ENCODE measurements at places on chromosomes 1 and 21. TPM values are rescaled to one million over a fixed set of nuclear protein-coding genes. Genes with fewer than 3 reads are reported as not detected.
A peak's percentile ranks its signal among the peaks of the same experiment; 100 is the strongest.

The C1orf53 gene
- total RNA-seq: 1.2 TPM

The CTSS gene
- total RNA-seq: 117 TPM

The TRIM46 gene
- 14.2 TPM for total RNA-seq

The ALPL gene
- total RNA-seq: not detected

The SERPINC1 gene
- total RNA-seq: 0.17 TPM

The AKIRIN1 gene
- 74.5 TPM for total RNA-seq

GRCh38 chr1:58864654-58865053 is 80.8 kb upstream of the JUN start:
- peaks cover 3% of the 10 kb centered on the region for H3K4me1 ChIP-seq
- H3K27ac ChIP-seq: no peak overlapping the region
- DNase-seq: no peak

- H3K27me3 ChIP-seq: peaks cover 18% of the 10 kb centered on the region
- no peak for DNase-seq
- H3K36me3 ChIP-seq: no peaks in the 10 kb centered on the region
- no peak overlapping the region for H3K4me3 ChIP-seq
Measured at GRCh38 chr1:53728702-53729455, 10.1 kb downstream of the GLIS1 start.

DNA sequence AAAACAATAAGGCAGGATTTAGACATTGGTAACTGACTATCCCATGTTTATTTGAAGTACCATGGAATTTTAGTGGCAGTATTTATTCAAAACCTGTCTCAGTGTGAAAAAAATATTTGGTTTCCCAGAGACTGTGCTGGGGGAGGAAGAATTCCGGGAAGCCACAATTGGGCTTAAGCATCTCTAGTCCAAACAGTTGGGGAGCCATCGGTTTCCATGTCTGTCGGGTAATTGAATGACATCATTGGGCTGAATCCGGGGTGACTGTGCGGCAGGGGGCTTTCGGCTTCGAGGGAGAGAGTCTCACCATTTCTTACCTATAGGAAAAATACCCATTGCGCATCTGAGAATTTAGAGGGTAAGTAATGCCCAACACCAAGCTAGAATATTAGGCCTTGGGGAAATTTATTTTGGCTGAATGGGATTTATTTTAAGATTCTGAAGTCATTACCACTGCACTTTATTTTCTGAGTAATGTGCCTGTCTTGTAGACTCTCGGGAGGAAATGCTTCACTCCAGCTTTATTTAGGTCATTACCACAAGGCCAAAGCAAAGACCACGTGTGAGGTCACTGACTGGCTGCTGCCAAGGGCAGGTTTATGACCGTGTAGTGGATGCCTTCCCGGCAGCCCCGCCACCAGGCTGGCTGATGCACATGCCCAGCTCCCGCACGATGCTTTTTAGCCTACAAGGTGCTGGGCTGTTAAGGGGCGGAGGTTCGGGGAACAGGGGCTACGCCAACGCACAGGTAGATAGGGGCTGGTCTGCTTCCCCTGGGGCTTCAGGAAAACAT is 23.1 kb upstream of the UMODL1 start:
- no peaks in the 10 kb centered on the region for H3K36me3 ChIP-seq
- no peaks in the 10 kb centered on the region for H3K27me3 ChIP-seq
- no peak overlapping the region for H3K27ac ChIP-seq
- H3K4me1 ChIP-seq: peaks cover 6% of the 10 kb centered on the region
- no peak overlapping the region for H3K4me3 ChIP-seq

DNA sequence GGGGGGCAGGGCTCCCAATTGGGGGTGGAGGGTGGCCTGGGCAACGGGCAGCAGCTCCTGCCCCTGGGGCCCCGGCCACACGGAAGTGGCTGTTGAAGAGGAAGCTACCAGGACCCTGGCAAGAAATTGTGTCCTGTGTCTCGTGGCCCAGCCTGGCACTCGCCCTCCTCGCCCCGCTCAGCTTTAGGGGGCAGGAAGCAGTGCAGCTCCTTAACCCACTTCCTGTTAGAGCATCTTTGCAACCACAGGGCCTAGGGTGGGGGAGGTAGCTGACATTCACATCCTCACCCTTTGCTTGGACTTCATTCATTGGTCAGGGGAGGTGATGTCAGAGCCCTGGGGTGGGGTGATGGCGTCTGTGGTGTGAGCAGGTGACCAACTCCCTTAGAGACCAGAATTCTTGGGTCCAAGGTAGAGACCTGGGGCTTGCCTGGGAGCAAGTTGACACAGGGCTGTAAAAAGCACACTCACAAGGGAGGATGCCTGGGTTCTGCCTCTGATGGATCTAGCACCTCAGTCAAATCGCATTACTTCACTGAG is at the start of gene ARHGAP30:
ARHGAP30 (minus strand) TSS at position 161 of the 540 bp plus-strand sequence. CDS start 267 bp downstream, outside the sequence.
- H3K4me1 ChIP-seq: peaks cover 59% of the 10 kb centered on the region
- H3K27me3 ChIP-seq: no peaks in the 10 kb centered on the region
- H3K27ac ChIP-seq: peak within 1 kb of the TSS; percentile 99

GRCh38 chr1:197771386-197771785 is 3.9 kb downstream of the DENND1B start:
- peaks cover 48% of the 10 kb centered on the region for H3K36me3 ChIP-seq
- H3K27ac ChIP-seq: no peak overlapping the region
- DNase-seq: no peak
- H3K4me3 ChIP-seq: no peak overlapping the region
- H3K27me3 ChIP-seq: no peaks in the 10 kb centered on the region
- H3K4me1 ChIP-seq: peaks cover 65% of the 10 kb centered on the region

DNA sequence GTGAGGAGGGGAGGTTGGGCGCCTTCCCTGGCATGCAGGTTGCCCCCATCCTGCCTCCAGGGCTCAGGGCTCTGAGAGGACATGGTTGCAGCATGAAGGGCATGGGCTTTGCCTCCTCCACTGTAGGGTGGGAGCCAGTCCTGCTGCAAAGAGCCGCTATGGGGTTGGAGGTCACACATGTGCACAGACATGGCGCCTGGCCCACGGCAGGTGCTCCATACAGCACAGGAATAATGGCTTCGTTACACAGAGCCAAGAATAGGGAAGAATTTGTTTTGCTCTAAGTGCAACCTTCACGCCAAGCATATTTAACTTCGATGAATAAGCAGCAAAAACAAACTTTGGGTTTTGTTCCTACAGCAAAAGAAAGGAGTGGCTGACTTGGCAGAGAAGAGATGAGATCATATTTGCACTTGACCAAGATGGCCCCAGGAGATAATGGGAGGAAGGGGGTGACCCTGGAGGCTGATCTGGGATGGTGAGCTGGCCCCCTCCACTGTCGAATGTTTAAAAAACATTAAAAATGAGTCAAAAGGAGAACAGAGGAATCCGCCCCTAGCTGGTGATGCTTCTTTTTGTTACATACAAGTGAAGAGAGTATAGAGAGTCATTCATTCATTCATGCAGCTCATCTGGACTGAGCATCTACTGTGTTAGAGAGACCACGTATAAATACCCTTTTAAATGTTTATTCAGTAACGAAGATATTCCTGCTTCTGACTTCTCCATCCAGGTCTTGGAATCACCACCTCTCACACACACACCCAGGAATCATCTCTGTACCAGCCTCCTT is 12.4 kb upstream of the C2CD2 start:
- peaks cover 7% of the 10 kb centered on the region for H3K4me1 ChIP-seq
- no peaks in the 10 kb centered on the region for H3K36me3 ChIP-seq
- no peak overlapping the region for H3K4me3 ChIP-seq
- no peak overlapping the region for H3K27ac ChIP-seq
- no peak for DNase-seq

DNA sequence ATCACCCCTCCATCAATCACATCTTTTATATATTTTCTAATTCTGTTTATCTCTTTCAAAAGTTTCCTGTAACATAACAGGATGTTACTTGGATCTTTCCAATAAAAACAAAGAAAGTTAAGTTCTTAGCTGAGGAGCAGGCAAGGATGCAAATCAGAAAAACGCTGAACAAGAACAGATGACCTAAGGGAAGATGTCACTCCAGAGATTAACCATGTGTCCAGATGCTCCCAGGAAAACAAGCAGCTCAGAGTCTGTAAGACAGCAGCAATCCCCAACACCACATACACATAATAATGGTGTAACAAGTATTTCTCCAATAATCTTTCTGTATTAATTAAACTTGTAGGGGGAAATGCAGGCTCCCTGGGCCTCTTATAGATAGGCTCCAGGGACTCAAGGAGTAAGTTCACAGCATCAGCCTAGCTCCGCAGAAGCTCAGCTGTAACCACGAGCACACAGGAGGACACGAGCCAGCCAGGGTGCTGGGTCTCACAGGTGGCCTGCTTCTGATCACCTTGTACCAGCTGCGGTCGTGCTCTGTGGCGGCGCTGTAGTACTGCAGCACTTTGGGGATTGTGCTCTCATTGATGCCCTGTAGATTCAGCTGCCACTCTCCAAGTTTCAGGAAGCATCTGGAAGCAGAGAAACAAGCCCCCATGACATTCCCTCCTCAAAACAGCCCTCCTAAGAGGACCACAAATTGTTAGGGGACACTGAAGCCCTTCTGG is 33.1 kb upstream of the EXOSC10 start:
- H3K36me3 ChIP-seq: peaks cover 35% of the 10 kb centered on the region
- no peak for DNase-seq
- no peak overlapping the region for H3K4me3 ChIP-seq

- H3K27me3 ChIP-seq: peaks cover 9% of the 10 kb centered on the region
- H3K4me3 ChIP-seq: no peak overlapping the region
- no peak overlapping the region for H3K27ac ChIP-seq
- no peaks in the 10 kb centered on the region for H3K4me1 ChIP-seq
Measured at GRCh38 chr1:218250492-218250891, 34.6 kb upstream of the RRP15 start.

GRCh38 chr1:59878370-59878769 is 48.2 kb downstream of the CYP2J2 start:
- H3K27ac ChIP-seq: no peak overlapping the region
- peaks cover 1% of the 10 kb centered on the region for H3K4me1 ChIP-seq
- H3K36me3 ChIP-seq: peaks cover 5% of the 10 kb centered on the region

- H3K27ac ChIP-seq: peak overlapping the region; percentile 89
- H3K27me3 ChIP-seq: no peaks in the 10 kb centered on the region
- no peaks in the 10 kb centered on the region for H3K36me3 ChIP-seq
Measured at GRCh38 chr1:23118957-23119792, 49.5 kb downstream of the LUZP1 start.

- DNase-seq: no peak
- H3K4me3 ChIP-seq: no peak overlapping the region
Measured at GRCh38 chr1:195791796-195792195, 816.4 kb downstream of the KCNT2 start.

- no peak overlapping the region for H3K27ac ChIP-seq
- no peaks in the 10 kb centered on the region for H3K36me3 ChIP-seq
- no peak for DNase-seq
- H3K4me3 ChIP-seq: no peak overlapping the region
- H3K4me1 ChIP-seq: no peaks in the 10 kb centered on the region
- H3K27me3 ChIP-seq: peaks cover 7% of the 10 kb centered on the region
Measured at GRCh38 chr1:88228114-88228513, 456.0 kb upstream of the PKN2 start.

DNA sequence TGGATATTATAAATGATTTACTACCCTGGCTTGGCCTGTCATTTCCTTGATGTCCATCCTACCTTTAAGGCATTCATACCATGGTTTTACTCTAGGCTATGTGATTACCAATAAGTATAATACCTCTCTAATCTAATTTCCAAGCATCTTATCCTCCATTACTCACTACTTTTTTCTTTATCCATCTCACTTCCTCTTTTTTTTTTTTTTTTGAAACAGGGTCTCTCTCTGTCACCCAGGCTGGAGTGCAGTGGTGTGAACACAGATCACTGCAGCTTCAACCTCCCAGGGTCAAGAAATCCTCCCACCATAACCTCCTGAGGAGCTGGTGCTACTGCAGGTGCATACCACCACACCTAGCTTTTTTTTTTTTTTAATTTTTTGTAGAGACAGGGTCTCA is 39.9 kb downstream of the INKA2 start:
- H3K27ac ChIP-seq: no peak overlapping the region
- peaks cover 37% of the 10 kb centered on the region for H3K4me1 ChIP-seq

DNA sequence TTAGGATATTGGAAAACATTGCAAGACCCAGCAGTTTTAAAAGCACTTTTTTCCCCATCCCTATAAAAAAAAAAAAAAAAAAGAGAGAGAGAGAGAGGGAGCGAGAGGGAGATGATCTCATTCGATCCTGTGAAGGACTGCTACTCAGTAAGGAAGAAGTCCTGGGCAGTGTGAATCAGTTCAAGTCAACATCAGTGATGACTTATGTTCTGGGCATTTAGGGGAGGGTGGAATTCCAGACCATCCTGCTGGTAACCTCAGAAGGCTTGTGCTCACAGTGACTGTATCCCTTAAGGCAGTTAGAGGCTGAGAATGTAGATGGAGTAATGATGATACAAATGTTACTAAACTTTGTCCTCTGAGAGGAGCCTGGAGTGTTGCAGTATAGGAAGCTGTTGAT is 151.4 kb downstream of the TGFB2 start:
- no peaks in the 10 kb centered on the region for H3K36me3 ChIP-seq
- no peak overlapping the region for H3K4me3 ChIP-seq
- no peak overlapping the region for H3K27ac ChIP-seq
- DNase-seq: no peak
- no peaks in the 10 kb centered on the region for H3K4me1 ChIP-seq
- H3K27me3 ChIP-seq: peaks cover 2% of the 10 kb centered on the region

GRCh38 chr1:227797144-227797543 is 18.3 kb upstream of the PRSS38 start:
- no peak for DNase-seq
- H3K27ac ChIP-seq: no peak overlapping the region
- H3K4me1 ChIP-seq: no peaks in the 10 kb centered on the region
- H3K36me3 ChIP-seq: no peaks in the 10 kb centered on the region

Data from activated CD4-positive, alpha-beta T cell treated with anti-CD3 and anti-CD28 coated beads, Interleukin-2, amount 10 ng/mL, durations not matched to agents 7 days and 5 days (primary cell).